ENCODE measurements at places on chromosomes 3 and 15.

- DNase-seq = no peak
Observed at GRCh38 chr3:15649858-15650257, 48.3 kb downstream of the BTD start.

- DNase-seq = no peak
Observed at GRCh38 chr3:99505646-99506269, 132.6 kb upstream of the COL8A1 start.

DNA sequence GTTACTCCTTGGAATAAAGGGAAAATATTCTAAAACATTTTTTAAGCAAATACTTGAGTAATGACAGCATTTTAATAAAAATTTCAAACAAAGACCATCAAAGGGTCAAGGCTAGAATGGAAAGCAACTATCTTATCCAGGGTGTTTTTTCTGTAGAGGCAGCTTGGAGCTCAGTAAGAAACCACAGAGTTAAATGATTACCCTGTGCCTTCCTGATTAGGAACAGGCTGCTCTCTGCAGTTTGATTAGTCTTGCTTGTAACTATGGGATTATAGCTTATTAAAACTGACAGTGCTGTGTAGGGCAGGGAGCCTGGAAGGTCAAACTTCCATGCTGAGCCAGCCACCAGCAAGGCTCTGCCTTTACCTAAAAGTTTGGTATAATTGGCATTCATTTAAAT, 33.1 kb downstream of the QTRT2 start:
- no peak for DNase-seq

- no peak for DNase-seq
Observed at GRCh38 chr15:38809621-38810020, 245.0 kb upstream of the RASGRP1 start.

DNA sequence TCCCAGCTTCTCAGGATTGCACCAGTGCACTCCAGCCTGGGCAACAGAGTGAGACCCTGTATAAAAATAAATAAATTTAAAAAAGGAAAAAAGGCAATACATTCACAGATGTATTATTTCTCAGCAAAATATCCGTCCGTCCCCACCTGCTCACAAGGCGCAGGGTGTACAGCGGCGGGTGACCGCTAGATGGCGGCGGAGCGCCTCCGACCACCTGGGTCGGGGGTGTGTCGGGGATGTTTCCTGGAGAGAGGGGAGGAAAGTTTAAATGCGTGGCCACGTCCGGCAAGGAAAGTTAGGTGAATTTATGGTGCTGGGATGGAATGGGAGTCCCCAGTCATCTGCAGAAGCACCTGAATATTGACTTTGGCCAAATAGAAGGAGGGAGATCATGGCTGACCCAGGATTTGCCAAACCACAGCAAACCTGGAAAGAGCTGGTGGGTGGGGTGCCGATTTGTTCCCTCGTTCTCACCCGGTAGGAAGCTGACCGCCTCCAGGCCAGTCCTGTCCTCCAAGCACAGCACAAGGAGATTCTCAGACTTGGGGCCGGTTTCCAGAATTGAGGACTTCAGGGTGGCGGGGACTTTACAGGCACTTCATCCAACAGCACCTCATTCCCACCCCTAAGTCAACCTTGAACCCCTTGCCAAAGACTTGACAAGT, 88.3 kb downstream of the TMEM266 start:
- DNase-seq = peak; percentile 61

DNA sequence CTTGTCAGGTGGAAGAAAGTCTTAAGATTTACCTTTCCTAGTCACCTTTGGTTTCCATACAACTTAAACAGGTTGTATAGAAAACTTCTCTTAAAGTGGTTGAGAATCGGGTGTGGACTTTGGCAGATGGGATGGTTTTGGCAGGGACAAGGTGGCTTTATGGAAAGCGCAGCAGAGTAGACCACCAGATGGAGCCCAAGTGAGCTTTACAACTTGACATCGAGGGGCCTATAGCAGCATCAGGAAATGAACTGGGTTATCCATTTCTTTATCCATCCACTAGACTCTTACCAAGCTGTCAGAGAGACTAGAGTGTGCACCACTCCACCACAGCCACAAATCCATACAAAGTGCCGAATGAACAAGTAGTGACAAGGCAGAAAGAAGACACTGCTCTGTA, 85.3 kb upstream of the MBNL1 start:
- DNase-seq = no peak

GRCh38 chr3:192060160-192060781, 599.3 kb downstream of the PYDC2 start:
- DNase-seq = no peak

DNA sequence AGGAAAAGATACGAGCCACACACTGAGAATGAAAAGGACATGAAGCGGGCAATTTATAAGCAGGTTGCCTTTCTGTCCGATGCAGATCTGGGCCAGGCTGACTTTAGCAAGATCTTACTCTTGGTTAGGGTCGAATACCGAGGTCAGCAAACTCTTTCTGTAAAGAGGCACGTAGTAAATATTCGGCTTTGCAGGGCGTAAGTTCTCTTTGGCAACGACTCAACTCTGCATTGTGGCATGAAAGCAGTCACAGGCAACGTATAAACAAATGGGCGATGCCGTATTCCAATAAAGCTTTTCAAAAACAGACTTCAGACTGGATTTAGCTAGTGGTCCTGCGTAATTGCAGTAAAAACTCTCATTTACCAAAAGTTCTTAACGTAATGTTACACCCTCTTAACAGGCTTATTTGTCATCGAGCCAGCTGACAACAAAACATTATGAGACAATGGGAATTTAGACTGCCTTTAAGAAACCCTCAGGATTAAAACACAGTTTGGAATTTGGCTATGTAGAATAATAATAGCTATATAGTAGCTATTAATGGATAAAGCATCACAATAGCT, 13.1 kb upstream of the RPL35A start:
- no peak for DNase-seq

- DNase-seq = no peak
Observed at GRCh38 chr15:80527961-80528360, 123.8 kb downstream of the ARNT2 start.

DNA sequence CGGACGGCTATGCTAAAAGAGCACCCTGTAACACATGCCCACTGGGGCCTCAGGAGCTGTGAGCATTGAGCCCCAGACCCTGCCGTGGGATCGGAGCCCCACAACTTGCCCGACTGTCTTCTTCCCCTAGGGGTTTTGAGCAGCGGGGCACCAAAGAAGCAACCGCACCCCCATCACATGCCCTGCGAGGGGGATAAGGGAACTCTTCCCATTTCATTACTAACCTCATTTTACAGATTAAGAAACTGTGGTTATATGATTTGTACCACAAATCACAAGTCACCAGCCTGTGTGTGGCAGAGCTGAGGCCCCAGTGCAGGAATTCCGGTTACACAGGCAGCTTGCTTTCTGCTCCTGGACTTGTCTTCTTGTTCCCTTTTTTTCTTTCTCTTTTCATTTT, 86.2 kb downstream of the CD47 start:
- no peak for DNase-seq

DNA sequence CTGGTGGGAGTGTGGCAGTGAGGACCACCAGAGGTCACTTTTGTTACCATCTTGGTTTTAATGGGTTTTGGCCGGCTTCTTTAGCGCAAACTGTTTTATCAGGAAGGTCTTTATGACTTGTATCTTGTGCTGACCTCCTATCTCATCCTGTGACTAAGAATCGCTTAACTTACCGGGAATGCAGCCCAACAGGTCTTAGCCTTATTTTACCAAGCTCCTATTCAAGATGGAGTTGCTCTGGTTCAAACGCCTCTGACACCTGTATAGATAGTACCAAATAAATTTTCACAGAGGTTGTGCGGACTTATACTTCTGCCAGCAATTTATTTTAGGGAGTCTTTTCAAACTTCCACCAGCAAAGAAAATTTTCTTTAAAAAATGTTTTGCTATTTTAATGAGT, 13.6 kb upstream of the SLCO3A1 start:
- DNase-seq = no peak

- DNase-seq = no peak
Observed at GRCh38 chr3:117660941-117661817, 951.6 kb downstream of the TUSC7 start.

DNA sequence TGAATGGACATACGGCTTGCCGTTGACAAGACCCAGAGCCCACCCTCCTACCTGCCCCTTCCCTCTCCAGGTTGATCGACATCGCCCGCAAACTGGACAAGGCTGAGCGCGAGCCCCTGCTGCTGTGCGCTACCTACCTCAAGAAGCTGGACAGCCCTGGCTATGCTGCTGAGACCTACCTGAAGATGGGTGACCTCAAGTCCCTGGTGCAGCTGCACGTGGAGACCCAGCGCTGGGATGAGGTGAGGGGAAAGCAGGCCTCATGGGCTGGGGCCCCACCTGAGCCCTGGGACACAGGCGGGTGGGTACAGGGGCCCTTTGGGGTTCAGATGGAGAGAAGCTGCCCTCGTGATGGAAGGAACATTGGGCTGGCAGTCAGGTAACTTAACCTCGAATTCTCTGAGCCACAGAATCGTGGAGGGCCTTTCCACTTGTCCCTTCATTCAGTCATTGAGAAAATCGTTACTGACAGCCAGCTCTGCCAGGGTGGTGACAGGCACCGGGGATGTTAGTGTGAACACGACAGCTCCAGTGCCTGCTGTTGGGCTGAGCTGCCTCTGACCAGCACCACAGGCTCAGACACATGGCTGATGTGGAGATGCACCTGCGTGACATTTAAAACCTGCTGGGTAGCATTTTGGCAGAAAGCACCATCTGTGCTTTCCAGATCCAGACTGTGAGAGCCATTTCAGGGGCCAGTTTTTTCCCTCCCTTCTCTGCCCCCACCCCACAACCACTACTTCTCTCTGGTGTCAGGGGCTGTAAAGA, 25.6 kb upstream of the RHO start:
- DNase-seq = no peak

DNA sequence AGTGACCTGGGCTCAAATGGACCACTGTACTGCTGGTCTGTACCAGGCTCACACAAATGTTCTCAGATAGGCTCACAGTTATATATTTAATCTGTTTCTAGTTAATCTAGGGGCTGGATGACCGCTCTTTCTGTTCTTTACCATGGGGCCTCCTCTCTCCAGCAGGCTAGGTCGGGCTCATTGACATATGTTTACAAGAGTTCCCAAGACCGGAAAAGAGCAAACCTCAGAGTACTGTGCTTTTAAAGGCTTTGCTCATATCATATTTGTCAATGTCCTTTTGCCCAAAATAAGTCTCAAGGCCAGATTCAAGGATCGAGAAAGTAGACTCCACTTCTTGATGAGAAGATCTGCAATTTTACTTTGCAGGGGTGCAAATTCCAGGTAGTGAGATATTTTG, 348.0 kb upstream of the EPHA6 start:
- DNase-seq = no peak

DNA sequence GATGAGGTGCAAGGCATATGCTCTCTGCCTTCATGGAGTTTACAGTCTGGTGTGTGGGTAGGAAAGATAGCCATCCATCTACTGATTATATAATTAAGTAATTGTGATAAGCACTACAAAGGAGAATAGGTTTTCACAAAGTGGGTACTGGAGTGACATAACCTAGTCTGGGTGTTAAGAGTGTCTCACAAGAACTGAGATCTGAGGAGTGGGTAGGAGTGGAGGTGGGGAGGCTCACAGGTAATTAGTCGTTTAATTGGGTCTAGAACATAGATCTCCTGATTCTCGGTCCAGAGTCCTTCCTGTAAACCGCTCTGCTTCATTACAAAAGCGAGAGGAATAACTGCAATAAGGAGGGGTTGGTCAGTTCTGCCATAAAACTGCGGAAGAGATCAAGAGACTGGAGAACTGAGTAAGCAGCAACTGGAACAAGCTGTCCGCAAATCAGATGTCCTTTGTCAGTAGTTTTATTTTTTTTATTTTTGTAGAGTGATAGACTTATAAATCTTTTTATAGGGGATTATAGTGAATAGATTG, 2.2 kb downstream of the NEO1 start:
- DNase-seq = no peak

GRCh38 chr3:151009981-151010380, 37.5 kb upstream of the CLRN1 start:
- no peak for DNase-seq

- no peak for DNase-seq
Observed at GRCh38 chr15:47731230-47731629, 13.9 kb downstream of the SEMA6D start.

DNA sequence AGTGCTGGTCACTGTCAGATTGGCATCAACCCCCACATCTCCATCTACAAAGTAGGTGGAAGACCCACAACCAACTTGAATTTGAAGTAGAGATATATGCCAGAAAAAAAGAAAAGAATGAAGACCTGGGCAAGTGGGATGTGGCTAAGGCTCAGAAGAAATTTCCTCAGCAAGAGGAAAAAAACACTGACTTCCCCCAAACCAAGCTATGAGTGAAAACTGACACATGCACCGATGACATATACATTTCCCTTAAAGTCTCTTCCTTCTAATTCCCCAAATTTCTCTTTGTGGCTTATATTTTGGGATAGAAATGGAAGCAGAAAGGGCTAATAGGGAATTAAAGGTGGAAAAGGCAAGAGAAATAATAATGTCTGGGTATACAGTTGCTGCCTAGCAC, 59.0 kb downstream of the CYP19A1 start:
- DNase-seq = no peak

- no peak for DNase-seq
Observed at GRCh38 chr3:183695569-183696364, 1.8 kb upstream of the YEATS2 start.

DNA sequence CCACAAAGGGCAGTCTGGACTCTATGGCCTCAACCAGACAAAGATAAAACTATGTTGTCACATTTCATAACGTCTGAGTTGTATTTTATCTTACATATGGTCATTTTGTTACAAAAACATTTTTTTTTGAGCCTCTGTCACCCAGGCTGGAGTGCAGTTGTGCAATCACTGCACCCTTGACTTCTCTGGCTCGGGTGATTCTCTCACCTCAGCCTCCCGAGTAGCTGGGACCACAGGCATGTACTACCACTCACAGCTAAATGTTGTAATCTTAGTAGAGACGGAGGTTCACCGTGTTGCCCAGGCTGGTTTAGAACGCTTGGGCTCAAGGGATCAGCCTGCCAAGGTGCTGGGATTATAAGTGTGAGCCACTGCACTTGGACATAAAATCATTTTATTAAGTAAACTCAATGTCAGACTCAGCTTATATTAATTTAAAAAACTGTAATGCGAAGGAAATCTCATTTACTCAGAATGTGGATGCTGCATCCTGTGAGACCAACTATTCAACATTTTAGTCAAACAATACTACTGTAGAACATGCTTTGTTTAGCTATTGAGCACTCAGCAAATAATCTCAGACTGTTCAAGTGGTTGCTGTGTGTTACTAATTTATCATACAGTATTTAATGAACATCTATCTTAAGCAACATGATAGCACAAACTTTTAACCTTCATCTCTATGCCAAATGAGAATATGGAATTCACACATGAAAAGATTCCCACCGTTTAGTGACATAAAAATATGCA, 209.2 kb downstream of the TBL1XR1 start:
- DNase-seq = no peak

GRCh38 chr3:157182879-157183278, 22.9 kb upstream of the CCNL1 start:
- no peak for DNase-seq

GRCh38 chr15:80584561-80584964, 110.5 kb upstream of the ABHD17C start:
- DNase-seq = no peak

- no peak for DNase-seq
Observed at GRCh38 chr3:149487598-149488197, 13.2 kb downstream of the TM4SF4 start.
